HEK293T (cell line): ENCODE measurements at places on chromosomes 16 and 17.

DNA sequence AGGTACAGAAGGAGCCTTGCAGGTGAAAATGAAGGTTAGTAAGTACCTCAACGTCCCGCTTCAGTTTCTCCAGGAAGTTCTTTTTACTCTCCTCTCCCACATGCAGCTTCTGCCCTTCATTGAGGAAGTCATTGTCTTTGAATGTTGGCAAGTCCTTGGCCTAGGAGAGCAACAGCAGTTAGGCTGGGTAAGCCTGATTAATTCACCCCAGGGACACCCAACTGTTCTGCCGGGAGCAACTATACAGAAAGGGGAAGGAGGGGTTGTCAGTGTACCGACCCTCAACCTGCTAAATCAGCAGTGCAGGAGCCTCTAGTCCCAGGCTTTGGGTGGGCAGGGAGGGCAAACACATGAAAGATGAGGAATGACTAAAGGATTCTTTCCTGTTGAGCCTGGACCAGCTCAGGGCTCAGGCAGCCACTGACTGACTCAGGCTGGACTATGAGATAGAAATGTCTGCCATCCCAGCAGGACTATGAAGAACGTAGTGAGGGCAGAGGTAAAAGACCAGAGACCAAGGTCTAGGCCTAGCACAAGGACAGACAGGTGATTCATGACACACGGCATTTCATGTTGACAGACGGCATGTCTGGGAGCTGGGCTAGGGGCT lies 21.6 kb downstream of the PIP4K2B start:
- DNase-seq = no peak

GRCh38 chr16:65944361-65944760 lies 422.1 kb upstream of the CDH5 start:
- DNase-seq = no peak

DNA sequence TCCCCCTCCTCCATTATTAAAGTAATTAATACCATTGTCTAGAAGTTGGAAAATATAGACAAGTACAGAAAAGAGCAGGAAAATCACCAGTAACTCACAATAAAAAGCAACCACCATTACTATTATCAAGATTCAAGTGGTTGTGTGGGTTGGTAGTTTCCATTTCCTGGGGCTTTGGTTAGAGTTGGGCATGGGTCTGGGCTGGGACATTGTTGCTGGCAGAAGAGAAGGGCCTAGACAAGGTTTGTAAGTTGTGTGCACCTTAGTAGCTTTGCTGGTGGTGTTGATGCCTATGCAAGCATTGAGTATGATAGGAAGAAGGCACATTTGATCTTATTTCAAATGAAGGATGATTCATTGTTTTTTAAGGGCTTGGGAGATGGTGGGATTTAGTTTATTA lies 25.4 kb upstream of the NFATC3 start:
- no peak for DNase-seq

DNA sequence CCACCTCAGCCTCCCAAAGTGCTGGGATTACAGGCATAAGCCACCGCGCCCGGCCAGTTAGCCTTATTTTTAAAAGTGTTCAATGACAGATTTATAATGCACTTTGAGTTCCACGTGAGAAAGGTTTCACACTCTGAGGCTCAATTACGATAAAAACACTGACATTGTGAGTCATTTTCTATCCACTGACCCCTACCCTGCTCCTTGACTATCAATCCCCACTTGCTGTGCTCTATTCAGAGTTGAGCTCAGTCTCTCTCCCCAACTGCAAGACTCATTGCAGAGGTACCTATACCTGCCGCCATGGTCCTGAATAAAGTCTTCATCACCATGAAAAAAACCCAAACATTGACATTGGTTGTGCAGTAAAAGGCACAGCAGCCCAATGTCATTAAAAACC lies 8.5 kb downstream of the GFOD2 start:
- DNase-seq = no peak

DNA sequence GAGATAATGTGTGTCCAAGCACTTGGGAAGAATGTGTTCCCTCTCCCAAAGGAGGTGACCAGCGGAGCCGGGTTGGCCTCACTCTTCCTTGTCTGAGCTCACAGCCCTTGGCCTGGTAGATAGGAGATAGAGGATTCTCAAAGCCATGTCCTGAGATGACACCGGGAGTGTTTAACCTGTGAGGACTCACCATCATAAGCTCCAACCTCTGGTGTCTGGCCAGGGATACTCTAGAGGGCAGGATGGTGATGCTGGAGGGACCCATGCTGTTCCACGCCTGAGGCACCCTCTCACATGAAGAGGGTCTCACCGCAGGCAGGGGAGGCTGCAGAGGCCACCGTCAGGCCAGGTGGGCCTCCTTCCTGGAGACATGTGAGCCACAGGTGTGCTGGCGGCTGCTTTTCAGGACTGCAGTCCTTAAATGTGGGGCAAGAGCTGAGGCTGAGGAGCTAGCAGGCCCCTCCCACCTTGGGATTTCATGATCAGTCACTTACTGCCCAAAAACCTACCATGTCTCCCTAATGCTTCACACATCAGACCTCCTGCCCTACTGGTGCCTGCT lies 6.6 kb upstream of the ZNF629 start:
- no peak for DNase-seq

DNA sequence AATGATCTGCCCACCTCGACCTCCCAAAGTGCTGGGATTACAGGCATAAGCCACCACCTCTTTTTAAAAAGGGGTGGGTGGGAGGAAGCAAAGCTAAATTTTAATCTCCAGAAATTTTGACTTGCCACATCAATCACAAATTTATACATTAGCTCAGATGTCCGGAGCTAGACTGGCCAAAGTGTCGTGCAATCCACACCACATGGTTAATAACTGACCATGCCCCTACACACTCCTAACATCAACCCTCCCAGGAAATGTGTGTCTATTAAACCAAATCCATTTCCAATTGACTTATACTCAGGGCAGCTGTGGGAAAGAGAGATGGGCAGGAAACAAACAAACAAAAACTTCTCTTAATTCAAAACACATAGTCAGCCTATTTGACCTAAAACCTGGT lies 29.9 kb downstream of the SMURF2 start:
- DNase-seq = no peak

GRCh38 chr16:49463529-49463928 lies 89.9 kb downstream of the C16orf78 start:
- DNase-seq = no peak

DNA sequence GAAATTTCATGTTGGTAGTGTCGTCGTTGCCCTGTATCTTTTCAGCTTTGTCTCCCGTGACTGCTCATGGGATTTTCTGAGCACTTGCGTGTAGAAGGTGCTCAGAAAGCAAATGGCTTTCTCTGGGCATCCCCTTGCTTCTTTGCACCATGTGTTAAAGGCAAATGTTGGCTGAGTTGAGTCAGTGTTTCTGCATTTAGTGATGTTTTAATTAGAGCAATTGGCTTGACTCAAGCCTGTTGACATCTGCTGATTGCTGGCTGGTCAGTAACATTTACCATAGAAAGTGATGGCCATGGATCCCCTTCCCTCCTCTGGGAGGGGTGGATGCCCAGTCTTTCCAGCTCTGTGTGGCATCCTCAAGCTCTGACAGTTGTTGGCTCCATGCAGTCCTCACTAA lies 187.2 kb upstream of the MPHOSPH6 start:
- DNase-seq = no peak

DNA sequence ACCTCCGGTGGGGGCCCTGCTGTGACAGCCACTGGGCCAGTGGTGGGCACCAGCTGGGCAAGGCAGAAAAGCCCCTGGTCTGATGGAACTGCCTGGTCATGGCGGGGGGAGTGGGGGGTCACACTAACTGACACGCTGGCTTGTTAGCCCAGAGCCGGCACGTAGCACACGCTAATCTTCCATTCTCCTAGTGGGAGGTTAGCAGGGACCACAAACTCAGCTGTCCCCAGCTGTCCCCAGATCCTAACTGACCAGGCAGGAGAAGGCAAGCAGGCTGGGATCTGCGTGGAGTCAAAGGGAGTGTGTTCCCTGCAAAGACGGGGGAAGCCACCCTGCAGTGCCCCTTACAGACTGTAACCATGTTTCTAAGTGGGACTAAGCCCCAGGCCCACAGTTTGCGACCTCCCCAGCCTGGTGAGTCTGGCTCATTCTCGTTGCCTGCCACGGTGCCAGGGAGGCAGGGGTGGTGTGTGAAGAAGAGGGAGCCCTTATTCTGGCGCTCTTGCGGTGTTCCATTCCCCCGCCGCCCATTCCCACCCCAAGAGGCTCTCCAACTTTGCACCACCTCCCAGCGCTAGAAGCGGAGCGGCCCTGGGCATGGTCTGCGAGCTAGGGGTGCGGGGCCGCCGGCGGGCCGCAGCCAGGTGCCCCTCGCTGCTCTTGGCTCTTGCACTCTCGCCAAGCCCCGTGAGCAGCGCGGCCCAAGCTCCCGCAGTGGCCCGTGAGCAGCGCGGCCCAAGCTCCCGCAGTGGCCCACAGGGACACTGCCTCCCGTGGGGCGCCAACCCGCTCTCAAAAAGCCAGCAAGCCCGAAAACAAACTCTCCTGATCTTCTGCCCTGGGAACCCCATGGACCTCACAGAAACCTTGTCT lies 12.1 kb upstream of the ZNF423 start:
- DNase-seq = no peak

- no peak for DNase-seq
These were observed 92.7 kb upstream of the CDH5 start for GRCh38 chr16:66273644-66274334.

DNA sequence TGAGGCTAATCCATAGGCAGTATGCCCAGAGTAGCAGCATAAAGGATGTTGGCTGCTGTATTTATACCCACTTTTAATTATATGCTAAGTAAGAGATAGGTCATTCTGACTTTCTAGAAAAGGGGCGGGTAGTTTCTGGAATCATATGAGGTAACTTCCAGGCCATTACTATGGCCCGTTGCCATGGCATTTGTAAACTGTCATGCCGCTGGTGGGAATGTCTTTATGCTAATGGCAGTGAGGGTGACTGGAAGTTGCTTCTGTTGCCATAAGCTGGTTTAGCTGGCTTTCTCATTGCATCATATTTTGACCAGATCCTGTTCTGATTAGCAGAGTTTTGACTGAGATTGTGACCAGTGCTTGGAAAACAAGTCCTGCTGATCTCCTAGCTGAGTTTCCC lies 929.6 kb upstream of the CDH8 start:
- DNase-seq = no peak

DNA sequence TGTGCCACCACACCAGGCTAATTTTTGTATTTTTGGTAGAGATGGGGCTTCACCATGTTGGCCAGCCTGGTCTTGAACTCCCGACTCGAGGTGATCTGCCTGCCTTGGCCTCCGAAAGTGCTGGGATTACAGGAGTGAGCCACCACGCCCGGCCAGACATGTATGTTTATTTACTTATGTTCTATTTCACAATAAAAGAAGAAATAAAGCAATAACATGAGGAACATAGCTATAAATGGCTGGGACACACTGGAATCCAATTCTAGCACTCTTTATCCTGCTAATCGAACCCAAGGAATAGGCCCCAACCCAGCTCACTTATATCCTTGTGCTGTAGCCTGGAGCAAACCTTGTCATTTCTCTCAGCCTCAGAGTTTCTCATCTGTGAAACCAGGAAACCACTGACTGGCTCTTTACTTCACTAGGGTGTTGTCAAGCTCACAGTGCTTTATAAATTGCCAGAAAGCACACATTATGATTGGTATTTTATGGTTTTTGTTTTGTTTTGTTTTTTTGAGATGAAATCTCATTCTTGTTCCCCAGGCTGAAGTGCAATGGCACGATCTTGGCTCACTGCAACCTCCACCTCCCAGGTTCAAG lies 4.3 kb upstream of the ODAD4 start:
- no peak for DNase-seq

GRCh38 chr16:7270823-7271222 lies 61.8 kb upstream of the RBFOX1 start:
- no peak for DNase-seq

DNA sequence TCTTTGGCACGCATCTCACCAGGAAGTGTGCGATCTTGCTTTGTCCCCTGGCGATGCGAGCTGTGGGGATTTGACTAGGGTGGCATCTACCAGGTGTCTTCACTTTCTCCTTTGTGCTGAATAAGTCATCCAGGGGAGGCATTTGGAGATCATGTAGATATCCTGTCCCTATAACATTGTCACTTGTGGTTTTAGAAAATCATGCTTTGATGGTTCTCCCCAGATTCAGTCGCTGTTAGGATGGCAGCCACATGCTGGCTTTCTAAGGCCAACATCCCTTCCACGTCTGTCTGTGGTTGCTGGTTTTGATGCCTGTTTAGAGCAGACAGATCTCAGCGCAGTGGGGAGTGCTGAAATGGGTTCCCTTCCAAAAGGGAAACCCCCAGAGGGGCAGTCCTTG lies 2.5 kb downstream of the ADAD2 start:
- DNase-seq = no peak

- peak; percentile 3 for DNase-seq
These were observed 37.5 kb upstream of the RBFOX3 start for GRCh38 chr17:79648181-79648831.
